ENCODE measurements at places on chromosomes 11 and 22.
A peak's percentile ranks its signal among the peaks of the same experiment; 100 is the strongest.

DNA sequence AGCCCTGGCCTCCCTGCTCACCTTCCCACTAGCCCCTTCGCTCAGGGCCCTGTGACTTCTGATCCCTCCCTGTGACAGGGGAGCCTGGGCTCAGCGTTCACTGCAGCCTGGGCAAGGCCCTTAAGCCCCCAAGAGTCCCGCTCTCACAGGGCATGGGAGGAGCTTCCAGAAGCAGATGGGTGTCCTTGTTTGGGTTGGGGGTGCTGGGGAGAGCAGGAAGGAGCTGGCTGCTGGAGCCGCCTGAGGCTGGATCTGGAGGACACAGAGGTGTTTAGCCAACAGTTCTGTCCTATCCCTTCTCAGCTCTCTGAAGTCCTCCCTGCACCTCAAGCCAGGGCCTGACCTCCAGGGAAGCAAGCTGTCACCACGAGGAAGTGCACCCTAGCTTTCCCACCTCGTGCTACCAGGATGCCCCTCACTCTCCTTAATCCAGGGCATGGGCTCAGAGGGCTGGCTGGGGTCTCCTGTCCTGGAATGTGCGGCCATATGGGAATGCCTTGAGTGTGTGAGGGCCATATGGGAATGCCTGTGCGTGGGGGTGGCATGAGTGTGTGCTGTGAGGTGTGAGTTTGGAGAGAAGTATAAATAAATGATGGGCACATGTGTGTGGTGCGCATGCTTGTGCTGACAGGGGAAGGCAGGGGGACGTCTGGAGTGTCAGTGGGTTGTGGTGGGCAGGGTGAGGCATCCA is 25.0 kb upstream of the TUB start:
- no peak for DNase-seq

- DNase-seq, result no peak
Measured at GRCh38 chr11:66359662-66360087, 11.9 kb downstream of the SLC29A2 start.

DNA sequence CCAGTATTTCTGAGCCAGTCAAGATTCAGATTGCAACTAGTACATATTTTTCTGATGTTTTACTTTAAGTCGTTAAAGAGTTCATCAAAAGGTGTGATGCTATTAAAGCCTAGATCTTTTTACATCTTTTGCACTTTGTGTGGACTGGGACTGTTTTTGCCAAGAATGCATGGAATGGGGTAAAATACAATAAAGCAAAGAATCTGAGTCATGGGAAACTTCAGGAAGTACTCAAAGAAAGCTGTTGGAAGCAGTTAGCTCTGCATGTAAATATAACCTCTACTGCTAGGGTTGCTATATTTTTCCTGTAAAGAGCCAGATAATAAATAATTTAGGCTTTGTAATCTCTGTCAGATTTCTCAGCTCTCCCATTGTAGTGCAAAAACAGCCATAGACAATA is 20.9 kb downstream of the ATXN10 start:
- DNase-seq, result peak; percentile 77

DNA sequence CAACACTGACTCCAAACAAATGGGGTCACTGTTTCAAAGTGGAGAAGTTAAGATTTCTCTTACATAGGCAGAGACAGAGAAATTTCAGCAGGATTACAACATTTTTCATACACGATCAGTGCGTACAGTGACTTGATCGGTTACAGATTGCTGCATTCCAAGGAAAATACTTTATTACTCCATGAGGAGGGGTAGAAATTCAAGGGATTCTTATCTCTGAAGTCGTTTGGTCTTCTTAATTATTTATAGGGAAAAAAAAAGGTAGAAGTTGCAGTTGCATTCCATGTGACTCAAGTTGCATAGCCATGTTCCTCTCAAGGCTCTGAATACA is 10.7 kb upstream of the SMIM38 start:
- no peak for DNase-seq

GRCh38 chr11:117806846-117807245 is 9.8 kb upstream of the DSCAML1 start:
- no peak for DNase-seq

DNA sequence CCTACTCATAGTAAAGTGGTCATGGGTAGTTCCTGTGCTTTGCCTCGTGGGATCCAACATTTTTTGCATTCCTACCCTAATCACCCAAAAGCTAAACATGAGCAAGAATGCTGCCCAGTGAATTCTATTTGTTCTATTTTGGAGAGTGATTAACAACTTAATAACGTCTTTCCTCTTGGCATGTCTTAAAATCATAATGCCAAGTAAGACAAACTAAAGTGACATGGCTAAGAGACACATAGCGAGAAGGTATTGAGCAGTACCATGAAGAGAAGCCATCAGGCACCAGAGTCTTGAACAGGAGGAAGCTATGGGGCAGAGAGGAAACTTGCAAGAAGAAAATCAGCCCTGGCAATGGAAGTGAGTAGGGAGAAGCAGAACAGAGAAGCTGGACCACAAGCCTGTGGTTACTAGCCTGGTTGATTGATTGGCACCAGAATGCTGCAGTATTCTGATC is 32.0 kb downstream of the EXPH5 start:
- peak; percentile 87 for DNase-seq

GRCh38 chr11:121556937-121557336 is 104.2 kb upstream of the SORL1-AS1 start:
- DNase-seq, result no peak

- no peak for DNase-seq
Measured at GRCh38 chr22:47032956-47033647, 270.7 kb downstream of the TBC1D22A start.

- no peak for DNase-seq
Measured at GRCh38 chr22:25383892-25384291, 164.5 kb downstream of the CRYBB2 start.

GRCh38 chr11:73229321-73229895 is 11.3 kb downstream of the P2RY2 start:
- no peak for DNase-seq

DNA sequence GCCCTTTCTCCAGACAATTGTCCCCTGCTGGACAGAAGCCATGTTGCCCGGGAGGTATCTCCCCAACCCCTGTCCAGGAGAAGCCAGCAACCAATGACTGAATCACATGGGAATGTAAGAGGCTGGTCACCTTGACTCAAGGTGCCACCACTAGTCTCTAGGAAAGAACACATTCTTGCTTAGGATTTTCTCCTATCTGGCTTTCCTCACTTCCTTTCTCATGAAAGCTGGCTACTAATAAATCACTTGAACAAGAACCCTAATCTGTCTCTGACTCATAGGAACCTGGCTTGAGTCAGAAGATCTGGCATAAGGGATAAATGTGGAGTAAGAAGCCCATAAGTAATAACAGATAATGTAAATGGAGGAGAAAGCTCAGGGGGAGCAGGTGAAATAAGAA is 101.4 kb upstream of the C11orf87 start:
- DNase-seq, result peak; percentile 56

DNA sequence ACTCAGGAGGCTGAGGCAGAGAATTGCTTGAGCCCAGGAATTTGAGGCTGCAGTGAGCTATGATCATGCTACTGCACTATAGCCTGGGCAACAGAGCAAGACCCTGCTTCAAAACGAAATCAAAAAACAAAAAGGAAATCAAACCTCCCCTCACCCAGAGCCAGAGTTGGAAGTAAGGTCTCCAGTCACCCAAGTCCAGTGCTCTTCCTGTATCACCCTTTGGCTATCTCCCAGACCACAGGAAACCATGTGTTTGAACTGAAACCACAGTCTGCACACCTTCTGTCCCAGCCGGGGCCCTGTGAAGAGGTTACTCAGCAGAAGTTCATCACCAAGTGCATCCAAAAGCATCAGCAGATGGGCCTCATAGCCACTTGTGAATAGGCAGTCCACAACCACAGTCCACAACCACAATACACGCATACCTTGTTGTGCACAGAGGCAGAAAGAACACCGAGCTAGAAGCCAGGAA is 4.6 kb downstream of the MYH9 start:
- peak; percentile 85 for DNase-seq

DNA sequence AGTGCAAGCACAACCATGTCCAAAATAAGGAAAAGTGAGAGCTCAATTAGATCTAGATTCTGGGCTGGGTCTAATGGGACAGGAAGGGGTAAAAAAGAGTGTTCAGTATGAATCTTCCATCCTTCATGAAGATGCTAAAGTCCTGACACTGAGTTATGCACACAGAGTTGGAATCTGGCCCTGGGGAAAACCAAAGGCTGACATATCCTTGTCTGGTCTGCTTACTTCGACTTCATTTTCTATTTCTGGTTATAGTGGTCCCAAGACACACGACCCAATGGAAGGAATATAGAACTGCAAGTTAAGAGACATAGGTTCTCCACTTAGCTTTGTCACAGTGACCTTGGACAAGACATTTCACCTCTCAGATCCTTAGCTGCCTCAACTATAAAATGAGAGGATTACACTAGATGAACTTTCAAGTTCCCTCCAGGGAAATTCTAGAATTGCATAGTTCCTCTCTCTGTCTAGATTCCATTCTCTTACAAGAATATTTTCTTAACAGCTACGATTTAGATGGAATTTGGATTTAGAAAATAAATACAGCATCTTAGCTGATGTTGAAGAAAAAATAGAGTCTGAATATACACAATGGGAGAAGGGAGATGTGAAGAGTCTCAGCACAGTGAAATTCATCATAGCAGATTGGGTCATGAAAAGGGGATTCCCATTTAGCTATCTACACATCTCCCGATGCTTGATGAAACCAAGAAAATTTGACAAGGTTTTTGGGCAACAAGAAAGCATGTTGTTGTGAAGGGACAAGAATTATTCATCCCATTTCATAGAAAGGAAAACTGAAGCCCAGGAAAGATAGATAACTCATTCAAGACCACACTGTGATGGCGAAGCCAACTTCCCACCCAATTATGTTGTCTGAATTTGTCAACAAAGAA is 3.3 kb downstream of the BLID start:
- no peak for DNase-seq

DNA sequence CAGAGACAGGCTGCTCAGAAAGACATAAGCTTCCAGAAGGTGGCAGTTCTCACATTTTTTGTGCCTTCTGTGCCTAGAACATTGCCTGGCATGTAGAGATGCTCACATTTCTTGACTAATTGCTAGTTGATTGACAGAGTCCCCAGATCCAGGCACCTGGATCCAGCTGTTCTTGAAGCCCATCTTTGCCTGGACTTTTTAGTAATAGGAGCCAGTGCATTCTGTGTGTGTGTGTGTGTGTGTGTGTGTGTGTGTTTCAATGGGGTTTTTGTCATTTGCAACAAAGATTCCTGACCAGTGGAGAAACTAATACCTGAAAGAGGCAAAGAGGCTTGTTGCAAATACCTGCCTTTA is 15.1 kb downstream of the MRGPRF start:
- no peak for DNase-seq

DNA sequence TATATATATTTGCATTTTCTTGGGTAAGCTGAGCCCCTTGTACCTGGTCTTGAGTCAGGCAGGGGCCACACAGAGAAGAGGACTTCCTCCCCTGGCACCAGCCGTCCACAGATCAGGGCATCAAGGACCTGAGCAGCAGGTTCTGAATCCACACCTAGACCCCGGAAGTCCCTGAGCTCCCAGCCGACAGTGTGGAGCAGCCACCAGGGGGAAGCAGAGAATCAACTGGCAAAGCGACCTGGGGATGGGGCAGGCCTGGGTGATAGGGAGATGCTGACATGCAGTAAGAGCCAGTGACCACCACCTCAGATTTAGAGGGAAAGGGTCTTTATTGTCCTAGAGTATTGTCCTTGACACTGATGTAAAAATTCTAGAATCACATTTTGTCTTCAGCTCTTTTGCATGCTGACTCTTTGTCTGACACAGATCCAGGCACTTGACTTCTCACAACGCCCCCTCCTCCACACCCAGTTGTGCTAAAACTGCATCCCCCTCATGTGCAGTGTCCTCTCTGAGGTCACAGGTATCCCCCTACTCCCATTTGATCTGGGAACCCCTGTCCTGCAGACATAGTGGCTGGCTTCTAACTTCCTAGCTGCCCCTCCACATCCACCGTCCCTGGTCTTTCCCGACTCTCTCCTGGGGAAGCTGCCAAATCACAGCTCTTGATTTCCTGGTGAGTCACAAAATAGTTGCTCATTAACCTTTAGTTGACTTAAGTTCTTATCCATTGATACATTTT is 109.3 kb downstream of the GGTLC2 start:
- DNase-seq, result peak; percentile 40

GRCh38 chr11:90532125-90532524 is 309.3 kb upstream of the CHORDC1 start:
- DNase-seq, result no peak

DNA sequence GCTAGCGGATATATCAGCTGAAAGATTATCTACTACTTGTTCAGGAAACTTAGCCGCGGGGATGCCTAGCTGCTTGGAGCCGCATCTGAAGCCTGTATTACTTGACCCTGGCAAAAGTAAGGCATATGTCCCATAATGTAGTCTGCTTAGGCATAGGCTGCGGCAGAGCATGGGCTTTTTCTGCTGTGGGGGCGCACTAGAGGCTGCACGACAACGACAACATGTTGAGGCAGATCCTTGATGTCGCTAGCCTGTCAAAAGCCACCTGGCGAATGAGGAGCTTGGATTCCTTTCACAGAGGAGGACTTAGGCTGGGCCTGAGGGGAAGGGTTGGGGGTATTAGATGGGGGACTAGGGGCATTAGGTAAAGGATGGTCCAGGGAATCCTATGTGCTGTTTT is 1.1 kb upstream of the OR52N2 start:
- no peak for DNase-seq

- DNase-seq, result peak; percentile 76
Measured at GRCh38 chr11:115060840-115061239, 382.5 kb downstream of the NXPE2 start.

GRCh38 chr22:28051787-28052356 is 132.8 kb upstream of the PITPNB start:
- DNase-seq, result peak; percentile 85
